ENCODE measurements at places on chromosomes 3 and 15.

DNA sequence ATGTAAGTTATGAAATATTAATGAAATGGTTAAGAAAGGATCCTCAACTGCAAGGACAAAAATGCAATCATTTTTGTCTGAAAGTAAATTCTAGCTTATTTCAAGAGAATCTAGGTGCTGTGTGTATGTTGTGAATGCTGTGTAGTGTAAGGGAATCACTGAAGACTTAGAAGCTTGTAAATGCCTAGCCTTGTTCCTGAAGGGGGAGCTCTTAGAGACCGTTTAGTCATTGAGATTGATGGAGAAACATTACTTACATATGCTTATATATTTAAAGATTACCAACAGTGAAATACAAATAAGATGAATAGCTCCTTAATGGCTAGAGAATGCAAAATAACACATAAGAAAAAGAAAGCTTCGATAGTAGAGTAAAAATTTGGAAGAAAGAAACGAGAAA lies 67.9 kb downstream of the CNTN4 start:
- DNase-seq = no peak

DNA sequence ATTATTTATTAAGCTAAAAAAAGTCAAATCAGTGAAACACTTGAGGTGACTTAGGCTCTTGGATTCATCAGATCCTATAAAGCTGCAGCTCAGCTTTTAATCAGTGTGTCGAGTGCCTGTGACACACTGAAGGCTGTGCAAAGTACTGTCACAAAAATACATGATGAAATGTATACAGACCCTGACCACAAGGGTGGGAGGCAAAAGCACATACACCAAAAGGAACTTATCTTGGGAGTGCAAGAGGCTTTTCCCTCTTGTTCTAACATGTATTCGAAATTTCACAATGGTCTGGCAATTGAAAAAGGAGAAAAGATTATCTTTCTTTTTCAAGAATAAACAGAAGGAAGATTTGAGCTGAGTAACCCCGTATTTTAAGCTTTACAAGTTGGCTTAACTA lies 35.9 kb downstream of the VGLL4 start:
- DNase-seq = no peak

DNA sequence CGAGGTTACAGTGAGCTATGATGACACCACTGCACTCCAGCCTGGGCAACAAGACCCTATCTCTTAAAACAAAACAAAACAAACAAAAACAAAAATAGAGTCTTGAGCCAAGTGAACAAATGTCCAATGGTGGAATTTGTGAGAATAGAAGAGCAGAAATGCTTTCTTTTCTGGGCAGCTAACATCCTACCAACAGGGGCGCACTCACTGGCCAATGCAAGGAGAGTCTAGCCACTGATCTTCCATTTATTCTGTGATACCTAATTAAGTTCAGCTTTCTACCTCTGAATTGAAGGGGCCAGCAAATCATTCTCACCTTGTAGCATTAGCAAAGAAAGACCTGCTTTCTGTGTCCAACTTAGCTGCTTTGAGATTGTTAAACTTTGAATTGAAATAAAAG lies 301.9 kb upstream of the NR2F2 start:
- no peak for DNase-seq

GRCh38 chr3:143585720-143586456 lies 262.4 kb downstream of the SLC9A9 start:
- no peak for DNase-seq

- no peak for DNase-seq
These were observed 96.1 kb upstream of the CHD2 start for GRCh38 chr15:92803852-92804609.

DNA sequence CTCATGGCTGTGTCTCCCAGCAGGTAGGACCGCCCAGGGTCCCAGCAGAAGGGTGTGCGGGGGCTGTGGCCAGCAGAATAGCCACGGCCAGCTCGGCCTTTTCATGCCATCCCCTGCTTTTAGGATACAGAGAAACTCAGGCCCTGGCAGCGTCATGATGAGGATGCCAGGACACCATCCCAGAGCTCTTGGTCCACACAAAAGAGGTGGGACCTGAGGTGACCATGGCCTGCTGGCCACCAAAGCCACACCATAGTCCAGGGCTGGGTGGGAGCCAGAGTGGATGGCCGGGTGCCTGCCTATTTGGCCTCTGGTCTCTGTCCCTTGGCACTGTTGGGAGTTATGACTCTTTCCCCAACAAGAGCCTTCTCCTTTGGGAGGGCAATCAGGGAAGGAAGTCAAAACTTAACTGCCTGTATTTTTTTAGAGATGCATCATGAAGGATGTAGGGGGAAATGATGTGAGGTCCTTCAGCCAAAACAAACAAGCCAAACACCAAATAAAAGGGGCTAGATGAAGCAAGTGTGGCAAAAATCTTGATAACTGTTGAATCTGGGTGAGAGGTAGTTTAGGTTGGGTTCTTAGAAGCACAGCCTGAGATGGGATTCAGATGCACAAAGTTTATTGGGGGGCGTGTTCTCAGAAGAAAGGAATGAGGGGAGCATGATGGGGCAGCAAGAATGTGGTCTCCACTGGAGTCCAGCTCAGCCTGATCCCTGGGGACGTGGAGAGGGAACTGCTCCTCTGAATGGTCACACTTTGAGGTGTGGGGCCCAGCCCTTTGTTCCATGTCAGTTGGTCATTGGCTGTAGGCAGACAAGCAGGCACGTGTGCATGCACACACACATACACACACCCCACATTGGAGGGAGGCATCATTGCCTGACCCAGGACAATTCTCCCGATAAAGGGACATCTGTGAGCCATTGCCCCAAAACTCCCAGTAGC lies 33.2 kb downstream of the SMAD6 start:
- DNase-seq = no peak

GRCh38 chr15:52220937-52221660 lies 29.9 kb upstream of the GNB5 start:
- no peak for DNase-seq

Data from activated naive CD4-positive, alpha-beta T cell (primary cell).